ENCODE measurements at places on chromosomes 4 and X. TPM values are rescaled to one million over a fixed set of nuclear protein-coding genes. Genes with fewer than 3 reads are reported as not detected.

The TXK gene
- 0.72 TPM for total RNA-seq

The SMARCA5 gene
- total RNA-seq = 41.2 TPM

The SORCS2 gene
- total RNA-seq = 0.74 TPM

The GPR119 gene
- total RNA-seq = 0.32 TPM

GRCh38 chr4:108965472-108966076, 202.7 kb upstream of the ETNPPL start:
- no peak for DNase-seq

DNA sequence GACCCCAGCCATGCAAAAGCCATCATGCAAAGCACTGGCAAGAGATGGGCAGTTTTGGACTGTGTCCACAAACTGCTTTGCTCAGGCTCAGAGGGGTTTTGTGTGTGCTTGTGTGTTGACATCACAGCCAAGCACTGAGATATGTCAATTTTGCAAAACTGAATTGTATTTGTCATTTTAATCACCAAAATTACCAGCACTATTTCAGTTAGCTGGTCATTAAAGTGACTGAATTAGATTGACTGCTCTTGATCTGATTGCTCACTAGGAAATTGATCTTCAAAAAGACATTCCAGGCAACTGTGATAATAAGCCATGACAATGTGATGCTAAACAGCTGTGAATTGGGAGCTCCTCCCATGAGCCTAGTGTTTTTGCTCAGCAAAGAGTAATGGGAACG, 337.3 kb upstream of the GNPDA2 start:
- DNase-seq = no peak

DNA sequence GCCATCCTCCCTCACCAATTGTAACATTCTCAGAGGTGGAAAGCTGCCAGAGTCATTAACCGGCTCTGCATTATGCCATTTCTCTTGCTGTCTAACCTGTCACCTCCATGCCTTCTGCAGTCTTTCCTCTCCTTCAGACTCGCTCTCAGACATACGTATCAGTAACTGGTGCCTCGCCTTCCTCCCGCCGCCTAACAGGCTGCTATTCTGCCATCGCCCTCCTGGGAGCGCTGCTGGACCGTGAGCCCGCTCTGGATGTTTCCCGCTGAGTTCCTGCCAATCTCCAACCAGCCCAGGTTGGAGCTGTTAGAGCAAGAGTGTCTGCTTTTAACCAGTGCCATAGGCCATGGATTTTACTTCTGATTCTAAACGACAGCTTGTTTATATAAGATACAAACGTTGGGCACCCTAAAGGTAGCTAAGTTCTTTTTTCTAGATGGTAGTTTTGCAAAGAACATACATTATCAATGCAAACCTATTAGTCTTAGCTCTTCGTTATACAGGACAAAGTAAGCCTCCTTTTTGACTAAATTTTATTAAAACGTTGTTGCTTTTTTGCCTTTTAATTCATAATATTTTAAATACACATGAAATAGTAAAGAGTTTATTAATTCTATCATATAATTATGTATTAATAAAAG, 59.5 kb upstream of the NEIL3 start:
- peak; percentile 65 for DNase-seq

DNA sequence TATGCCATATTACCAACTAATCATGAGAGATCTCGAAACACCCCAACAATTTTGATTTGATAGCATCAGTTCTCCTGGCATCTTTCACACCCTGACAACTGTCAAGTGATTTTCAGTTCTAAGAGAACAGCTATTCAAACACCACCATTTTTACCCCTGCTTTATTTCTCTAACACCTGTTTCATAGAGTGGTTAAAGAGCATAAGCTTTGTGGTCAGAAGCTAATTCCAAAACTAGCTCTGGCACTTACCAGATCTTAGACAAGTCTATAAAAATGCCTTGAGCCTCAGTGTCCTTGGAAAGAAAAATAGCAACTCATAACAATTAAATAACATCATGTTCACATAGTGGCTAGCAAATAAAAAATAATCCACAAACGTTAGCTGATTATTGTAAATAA, 17.9 kb downstream of the PPA2 start:
- no peak for DNase-seq

Measured in colonic mucosa (tissue), 4 donors.